ENCODE measurements at places on chromosomes 1 and 21. TPM values are rescaled to one million over a fixed set of nuclear protein-coding genes. Genes with fewer than 3 reads are reported as not detected.

GRCh38 chr1:187471555-187471954 is 642.8 kb downstream of the PLA2G4A start:
- no peak overlapping the region for H3K4me3 ChIP-seq
- H3K27me3 ChIP-seq, result no peaks in the 10 kb centered on the region
- no peaks in the 10 kb centered on the region for H3K4me1 ChIP-seq
- no peak for DNase-seq
- H3K27ac ChIP-seq, result no peak overlapping the region

GRCh38 chr1:36118447-36119204 is 6.4 kb downstream of the COL8A2 start:
- no peak for DNase-seq
- no peaks in the 10 kb centered on the region for H3K27me3 ChIP-seq
- H3K27ac ChIP-seq, result peak overlapping the region; percentile 67
- H3K4me1 ChIP-seq, result peaks cover 60% of the 10 kb centered on the region
- no peaks in the 10 kb centered on the region for H3K36me3 ChIP-seq

NFASC gene
- 61.9 TPM for total RNA-seq

CDC20 gene
- 0.42 TPM for total RNA-seq

KCNJ6 gene
- under 0.01 TPM for total RNA-seq

MATN1 gene
- not detected for total RNA-seq
